ENCODE measurements at places on chromosomes 11 and 22.

DNA sequence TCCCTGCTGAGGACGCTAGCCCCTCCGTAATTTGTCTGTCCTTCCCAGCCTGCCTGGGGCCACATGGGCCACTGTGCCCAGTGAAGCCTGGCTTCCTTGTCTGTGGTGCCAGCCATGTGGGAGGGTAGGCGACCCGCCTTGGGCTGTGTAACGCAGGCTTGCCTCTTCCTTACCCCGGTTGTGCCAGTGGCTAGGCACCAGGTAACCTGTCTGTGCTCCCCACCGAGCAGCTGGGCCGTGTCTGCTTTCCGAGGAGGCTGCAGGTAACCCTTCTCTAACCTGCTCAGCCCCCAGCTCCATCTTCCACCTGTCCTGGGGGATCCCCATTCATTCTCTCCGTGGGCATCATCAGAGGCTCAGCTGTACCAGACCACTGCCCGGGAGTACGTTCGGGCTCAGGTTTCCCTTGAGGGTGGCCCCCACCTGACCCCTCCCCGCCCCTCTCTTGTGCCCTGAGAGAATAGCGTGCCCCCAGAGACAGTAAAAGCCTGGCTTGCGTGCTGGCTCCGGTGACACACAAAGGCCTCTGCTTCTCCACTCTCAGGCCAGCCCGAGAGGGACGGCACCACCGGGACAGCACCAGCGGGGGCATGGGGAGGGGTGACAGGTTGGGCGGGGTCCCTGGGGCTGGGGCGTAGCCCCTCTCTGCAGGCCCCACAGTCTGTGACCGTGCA, 79.1 kb downstream of the CDKN1C start:
- DNase-seq: no peak

DNA sequence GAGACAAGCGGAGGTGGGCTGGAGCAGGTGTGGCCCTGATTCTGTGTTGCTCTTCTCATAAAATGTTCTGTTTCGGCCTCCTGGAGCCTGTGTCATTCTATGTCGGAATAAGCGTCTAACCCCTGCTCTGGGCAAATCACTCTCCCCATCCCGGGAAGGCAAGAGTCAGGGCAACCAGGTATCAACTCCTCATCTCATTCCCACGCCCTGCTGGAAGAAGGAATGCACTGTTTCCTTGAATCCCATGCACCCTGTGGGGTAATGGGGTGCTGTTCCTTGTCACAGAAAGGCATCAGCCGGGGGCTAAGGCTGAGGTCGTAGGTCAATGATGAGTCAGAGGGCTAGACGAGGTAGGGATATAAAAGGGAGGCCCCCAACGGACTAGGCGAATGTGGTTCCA, 2.6 kb downstream of the FAM180B start:
- DNase-seq: no peak

GRCh38 chr11:92300876-92301275, 76.3 kb downstream of the FAT3 start:
- no peak for DNase-seq

DNA sequence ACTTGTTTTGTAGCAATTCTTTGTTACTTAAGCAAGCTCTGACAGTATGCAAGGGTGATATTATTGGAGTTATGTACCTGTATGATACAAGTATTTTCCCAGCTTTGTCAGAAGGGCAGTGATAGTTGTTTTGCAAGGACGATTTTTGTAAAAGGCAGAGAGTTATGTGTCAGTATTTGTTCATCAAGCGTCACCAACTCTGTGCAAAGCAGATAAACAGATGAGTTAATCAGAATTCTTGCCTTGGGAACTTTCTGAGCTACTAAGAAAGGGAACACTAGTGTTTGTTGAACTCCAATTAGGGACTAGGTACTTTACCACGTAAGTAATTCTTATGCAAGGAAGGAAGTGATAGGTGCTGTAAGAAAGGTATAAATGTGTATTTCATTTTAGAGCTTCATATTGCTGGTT, 1.4 kb downstream of the USP47 start:
- DNase-seq: no peak

DNA sequence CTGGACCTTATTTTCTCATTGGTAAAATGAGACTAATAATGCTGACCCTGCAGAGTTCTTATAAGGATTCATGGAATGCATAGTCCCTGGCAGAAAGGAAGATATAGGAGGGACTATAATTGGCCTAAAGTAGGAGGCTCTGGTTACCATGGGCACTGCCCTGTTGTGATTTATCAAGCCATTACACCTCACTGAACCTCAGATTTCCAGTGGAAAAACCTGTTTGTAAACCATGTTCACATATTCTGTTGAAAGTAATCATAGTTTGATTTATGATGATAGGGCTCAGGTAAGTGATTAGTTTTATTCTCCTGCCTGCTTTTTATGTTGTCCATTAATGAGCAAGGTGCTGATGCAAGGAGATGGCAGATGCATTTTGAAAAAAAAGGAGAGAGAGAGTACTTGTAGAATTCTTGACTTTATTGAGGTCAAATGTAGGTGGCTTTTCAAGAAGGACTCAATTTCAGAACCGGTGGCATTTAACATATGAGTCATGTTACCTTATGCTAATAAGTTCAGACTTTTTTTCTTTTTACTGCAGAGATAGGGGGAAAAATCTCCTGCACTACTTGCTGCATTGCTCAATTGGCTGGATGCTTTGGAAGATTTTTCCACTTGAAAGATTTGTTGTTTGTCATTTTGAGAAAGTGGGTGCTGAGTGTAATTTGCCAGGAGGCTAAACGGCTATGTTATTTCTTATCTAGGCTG, 14.6 kb downstream of the NF2 start:
- DNase-seq: no peak

DNA sequence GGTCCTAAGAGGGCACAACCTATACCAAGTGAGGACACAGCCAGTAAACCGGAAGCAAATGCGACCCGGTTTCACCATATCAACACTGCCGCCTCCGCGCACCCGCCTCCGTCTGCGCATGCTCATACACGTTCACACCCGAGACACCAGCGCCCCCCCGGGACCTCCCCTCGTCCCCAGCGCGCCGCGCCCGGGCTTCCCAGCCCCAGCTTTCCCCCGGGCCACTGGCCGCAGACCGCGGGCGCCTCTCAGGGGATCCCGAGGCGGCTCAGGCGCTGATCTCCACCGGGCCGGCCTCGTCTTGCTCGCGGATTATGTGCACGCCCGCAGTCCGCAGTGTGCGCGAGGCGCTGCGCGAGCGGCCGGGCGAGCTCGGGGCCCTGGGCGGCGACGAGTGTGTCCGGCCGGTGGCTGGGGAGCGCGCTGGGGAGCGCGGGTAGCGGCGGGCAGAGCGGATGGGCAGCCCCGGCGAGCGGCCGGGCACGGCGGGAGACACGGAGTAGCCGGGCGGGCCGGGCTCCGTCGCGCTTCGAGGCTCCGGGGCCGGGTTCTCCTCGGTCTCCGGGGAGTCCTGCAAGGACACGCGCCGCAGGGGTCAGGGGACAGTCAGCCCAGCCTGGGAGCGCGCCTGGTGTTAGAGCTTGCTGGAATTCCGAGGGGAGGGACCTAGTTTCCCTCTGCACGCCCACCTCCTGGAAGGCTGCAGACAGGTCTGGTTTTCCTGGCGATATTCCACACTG, 2.0 kb downstream of the HEPN1 start:
- no peak for DNase-seq

GRCh38 chr22:20393705-20394476, at the start of gene ZNF74:
Gene ZNF74, plus strand, starts transcription at chr22:20394151. Its CDS starts 478 bp downstream, at chr22:20394629.
- DNase-seq: peak; percentile 87

DNA sequence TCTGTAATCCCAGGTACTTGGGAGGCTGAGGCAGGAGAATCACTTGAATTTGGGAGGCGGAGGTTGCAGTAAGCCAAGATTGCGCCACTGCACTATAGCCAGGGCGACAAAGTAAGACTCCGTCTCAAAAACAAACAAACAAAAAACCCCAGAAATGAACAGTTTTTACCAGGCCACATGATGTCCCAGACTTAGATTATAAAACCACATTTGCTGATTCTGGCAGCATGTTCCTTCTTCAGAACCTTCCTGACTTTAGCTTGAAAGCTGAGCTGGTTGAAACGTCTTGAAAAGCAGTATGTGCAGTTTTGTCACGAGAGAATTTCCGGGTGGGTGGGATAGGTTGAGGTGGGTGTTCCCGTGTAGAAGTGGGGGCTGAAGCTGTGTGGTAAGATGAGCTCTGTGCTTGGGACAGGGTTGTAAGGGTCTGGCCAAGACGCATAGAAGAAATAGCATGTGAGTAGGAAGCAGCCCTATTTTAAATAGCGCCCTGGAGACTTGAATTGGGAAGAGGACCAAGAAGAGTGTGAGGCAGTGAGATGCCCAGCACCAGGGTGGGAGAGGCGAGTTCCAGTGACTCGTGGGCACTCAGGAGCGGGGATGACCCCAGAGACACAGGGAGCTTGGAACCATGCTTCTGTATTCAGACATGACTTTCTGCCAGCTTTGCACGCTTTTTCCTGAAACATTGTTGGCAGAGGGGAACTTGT, 7.6 kb downstream of the AP2A2 start:
- no peak for DNase-seq

DNA sequence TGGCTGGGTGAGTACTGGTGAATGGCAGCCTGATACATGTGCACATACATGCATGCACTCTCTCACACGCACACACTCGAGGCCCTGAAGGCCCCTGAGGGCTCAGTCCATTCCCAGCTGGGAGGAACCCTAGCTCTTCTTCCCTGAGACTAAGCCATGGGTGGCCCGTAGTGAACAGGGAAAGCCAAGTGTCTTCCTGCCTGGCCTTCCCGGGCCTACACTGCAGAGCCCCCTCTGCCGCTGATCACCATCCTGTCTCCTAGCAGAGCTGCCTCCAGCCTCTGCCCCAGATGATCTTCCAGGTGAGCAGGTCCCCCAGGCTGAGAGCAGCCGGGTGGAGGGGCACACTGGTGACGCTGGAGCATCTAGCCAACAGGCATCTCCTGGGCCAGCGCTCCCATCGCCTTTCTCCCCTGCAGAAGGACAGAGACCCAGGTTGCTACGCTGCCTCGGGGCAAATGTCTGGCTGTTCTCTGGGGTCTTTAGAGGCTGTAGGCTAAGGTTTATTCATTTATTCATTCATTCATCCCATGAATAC, 57.3 kb downstream of the CD82 start:
- no peak for DNase-seq
